Mesenteric fat pad (tissue), 1 donor: ENCODE measurements at places on chromosomes 12 and 14. TPM values are rescaled to one million over a fixed set of nuclear protein-coding genes. Genes with fewer than 3 reads are reported as not detected.

DEPDC4 gene
- 0.58 TPM for total RNA-seq

DLK1 gene
- not detected for total RNA-seq

GRCh38 chr14:30426463-30426862 is 132.5 kb upstream of the G2E3 start:
- DNase-seq: no peak

DNA sequence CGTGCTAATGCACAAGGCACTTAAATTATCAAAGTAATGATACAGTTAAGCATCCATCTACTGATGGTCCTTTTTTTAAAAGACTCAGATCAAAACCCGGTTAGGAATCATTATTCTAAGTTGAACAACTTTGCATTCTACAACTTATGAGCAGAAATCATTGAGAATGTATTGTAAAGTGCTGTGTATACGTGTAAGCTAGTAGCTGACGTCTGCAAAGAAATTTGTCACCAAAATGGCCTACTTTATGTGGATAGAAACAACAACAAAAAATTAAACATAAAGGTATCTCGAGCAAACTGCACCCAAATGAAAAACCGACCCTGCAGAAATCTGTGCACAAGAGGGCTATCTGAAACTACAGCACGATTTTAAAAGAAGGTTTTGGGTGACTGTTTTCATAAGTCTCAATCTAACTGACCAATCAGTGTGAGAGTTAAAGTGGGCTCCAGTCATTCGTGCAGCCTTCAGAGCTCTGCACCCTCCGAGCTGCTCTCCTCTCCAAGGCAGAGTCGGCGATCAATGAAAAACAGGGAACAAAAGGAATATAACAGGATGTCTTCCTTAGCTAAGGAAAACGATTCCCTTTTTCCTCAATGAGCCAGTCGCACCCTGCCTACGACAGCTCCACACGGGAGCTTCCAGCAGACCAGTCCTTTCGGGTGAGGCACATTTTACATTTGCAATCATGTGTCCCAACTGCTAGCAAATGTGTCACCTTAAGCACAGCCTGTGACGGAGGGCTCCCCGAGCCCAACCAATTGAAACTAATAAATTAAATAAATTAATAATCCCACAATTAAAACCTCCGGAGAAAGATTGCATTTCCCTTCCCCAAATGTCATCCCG is 200.7 kb upstream of the FOXN3 start:
- no peak for DNase-seq

PRPH gene
- 0.55 TPM for total RNA-seq

DNA sequence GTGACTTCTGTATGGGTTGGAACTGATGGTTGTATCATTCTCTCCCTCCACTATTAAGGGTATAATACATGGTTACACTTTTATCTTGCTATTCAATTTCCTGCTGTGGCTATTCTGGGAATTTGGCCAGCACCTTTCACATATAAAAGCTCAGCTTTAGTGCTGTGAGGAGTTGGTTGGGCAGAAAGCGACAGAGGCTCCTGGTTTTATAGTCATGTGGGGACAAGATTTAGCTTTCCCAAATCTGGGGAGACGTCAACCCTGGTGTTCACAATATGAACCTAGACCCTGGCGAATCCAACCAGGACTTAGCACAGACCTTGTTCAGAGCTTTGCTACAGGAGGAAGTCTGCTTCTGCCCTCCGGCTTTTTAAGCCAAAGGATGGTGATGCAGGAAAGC is 36.5 kb downstream of the FOS start:
- DNase-seq: no peak

DNA sequence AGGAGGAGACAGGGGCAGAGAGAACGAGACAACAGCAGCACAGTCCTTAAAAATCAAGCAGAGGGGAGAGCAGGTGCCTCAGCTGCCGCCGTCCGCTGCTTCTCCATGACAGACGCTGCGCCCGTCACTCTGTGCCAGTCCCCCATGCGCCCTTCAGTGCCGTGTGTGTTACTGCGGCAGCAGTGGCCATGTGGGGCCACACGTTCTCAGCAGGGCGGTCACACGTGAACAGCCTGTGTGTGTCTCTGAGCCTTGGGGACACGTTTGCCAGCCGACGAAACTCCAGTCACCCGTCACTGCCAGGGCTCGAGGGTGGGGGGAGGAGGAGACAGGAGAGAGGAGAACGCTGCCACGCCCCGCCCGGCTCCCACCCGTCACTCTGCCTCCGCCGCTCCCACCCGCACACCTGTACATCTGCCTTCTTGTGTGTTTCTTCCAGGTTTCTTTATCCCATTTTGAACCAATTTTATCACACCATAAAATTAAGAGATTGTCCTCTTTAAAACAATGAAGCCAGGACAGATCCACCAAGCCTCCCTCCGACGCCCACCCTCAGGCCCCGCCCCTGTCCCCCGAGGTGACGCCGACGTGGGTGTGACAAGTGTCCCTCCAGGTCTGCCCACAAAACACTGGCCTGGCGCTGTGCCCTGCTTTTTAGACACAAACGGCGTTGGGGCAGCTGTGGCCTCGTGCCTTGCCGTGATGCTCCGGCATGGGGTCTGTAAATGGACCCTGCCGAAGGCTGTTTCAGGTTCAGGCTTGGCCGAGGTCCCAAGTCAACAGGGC is 58.2 kb downstream of the GALNT9 start:
- no peak for DNase-seq
